ENCODE measurements at places on chromosomes 6 and 20. TPM values are rescaled to one million over a fixed set of nuclear protein-coding genes. Genes with fewer than 3 reads are reported as not detected.

The BPI gene
- polyA plus RNA-seq = 0.05 TPM

GRCh38 chr6:165855856-165856255 lies 192.8 kb upstream of the PDE10A start:
- no peak for DNase-seq

- DNase-seq = peak; percentile 84
Observed at GRCh38 chr20:10447028-10447427, 11.9 kb downstream of the SLX4IP start.

DNA sequence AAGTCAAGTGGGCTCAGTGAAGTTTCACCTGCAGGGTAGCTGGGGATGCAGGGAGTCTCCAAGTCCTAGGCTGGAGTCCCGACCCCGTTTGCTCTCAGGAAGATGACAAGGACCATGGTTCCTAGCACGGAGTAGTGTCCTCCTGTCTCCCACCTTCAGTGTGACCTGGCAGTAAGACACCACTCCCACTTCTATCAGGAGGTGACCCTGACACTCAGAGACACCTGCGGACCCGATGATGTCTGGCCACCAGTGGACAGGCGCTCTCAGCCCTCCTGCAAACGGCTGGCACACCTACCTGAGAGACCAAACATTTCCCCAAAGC lies 1.1 kb downstream of the SOD2 start:
- no peak for DNase-seq

GRCh38 chr6:50451826-50452400 lies 261.4 kb upstream of the TFAP2D start:
- no peak for DNase-seq

DNA sequence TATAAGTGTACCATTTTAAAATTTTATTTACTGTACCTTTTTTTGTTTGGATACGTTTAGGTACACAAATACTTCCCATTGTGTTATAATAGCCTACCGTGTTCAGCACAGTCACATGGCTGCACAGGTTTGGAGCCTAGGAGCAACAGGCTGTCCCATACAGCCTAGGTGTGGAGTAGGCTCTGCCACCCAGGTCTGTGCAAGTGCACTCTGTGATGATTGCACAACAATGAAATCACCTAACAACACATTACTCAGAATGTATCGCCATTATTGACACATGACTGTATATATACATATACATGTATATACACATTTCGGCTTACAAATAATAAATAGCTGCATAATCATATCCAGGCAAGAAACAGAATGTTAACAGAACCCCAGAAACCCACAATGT lies 15.4 kb downstream of the SERAC1 start:
- DNase-seq = no peak

DNA sequence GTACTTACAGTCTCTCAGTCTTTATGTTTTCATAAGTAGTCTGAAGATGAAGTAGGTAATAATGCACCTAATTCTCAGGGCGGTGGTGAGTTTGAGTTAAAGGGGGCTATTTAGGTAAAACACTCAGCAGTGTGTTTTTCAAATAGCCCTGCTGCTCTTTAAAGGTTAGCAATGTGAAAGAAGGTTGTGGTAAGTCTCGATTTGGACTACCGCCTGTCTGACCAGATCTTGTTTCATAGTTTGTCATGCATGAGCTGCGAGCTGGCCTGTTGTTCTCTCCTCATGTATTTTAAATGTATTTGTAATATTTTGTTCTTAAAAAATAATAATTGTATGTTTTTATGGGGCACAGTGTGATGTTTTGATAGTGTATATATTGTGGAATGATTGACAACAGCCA lies 340.2 kb downstream of the DHX35 start:
- DNase-seq = no peak

- no peak for DNase-seq
Observed at GRCh38 chr20:58078741-58079522, 149.5 kb downstream of the ANKRD60 start.

The WFDC5 gene
- polyA plus RNA-seq = not detected

DNA sequence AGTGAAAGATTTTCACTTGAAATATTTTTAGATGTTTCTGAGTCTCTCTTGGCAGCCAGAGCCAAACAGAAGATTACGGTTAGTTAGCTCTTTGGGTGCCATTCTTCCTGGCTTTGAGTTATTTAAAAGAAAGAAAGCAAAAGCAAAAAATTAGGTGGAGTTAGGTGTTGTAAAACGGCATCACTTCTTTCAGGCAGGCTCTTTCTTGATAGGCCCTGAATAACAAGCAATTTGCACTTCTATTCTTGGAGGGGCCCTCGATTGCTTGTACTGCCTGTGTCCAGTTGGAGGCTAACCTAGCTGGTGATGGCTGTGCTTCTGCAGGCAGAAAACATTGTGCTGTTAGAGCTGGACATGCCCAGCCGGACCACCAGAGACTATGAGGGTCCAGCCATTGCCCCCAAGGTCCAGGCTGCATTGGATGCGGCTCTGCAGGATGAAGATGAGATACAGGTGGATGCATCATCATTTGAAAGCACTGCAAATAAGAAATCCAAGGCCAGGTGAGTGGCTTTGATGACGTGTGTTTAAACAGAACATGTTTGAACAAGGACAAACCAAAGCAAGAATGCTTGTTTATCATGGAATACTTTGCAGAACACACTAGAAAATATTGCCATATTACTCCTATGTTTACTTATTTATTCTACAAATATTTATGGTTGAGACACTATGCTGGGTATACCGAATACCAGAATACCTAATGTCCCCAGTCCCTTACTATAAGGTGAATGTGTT lies 28.1 kb upstream of the ASXL1 start:
- DNase-seq = no peak
